ENCODE measurements at places on chromosomes 1 and 21.

DNA sequence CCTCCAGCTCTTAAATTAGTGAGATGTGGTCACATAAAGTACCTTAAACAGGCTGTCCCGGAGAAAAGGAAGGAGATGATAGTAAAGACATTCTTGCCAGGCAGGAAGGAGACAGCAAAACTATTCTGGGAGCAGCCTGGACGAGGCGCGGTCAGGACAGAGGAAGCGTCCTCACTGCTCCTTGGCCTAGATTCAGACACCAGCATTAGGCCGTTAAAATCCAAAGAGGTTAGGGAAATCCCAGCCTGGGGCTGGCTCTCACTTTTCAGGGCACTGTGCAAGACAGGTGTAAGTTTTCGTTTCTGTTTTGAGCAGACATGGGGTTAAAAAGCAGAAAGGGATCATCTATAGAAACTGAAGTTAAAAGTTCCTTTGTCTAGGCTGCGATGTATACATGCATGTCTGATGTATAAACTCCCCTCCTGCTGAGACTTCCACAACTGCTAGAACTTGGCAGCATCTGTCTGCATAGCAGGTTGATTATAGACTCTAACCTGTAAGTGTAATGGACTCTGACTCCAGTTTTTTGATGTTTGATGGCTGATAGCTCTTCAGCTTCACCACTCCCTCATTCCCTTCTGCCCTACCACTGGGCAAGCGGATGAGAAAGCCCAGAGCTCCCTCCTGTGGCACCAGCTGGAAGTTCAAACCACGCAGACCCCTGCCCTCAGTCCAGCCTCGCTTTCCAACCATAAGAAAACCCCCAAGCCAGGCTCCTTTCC lies 21.5 kb downstream of the STPG1 start:
- DNase-seq: no peak

DNA sequence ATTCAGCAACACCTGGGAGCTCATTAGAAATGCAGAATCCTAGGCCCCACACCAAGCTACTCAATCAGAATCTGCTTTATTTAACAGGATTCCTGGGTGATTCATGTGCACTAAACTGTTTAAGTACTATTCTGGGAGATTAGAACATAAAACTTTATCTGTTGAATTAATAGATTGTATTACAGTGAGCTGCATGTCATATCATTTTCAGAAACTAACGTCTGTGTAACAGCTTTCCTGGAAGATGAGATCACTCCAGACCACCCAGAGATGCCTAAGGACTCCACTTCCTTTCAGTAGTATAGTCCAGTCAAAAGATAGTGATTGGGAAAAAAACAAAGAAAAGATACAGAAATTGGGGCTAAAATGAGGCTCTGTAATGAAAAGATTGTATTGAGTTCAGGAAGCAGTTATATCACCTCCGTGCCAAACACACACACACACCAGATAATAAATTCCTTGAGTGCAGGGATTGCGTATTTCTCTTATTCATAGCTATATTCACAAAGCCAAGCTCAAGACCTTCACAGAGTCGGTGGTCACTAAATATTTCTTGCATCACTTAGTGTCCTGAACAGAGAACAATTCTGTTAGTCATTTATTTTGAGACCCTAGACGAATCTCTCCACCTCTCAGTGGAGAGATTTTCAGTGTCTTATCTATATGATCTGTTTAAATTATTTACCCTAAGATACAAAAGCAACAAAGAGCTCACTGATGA lies 178.2 kb downstream of the DSCAM start:
- no peak for DNase-seq

DNA sequence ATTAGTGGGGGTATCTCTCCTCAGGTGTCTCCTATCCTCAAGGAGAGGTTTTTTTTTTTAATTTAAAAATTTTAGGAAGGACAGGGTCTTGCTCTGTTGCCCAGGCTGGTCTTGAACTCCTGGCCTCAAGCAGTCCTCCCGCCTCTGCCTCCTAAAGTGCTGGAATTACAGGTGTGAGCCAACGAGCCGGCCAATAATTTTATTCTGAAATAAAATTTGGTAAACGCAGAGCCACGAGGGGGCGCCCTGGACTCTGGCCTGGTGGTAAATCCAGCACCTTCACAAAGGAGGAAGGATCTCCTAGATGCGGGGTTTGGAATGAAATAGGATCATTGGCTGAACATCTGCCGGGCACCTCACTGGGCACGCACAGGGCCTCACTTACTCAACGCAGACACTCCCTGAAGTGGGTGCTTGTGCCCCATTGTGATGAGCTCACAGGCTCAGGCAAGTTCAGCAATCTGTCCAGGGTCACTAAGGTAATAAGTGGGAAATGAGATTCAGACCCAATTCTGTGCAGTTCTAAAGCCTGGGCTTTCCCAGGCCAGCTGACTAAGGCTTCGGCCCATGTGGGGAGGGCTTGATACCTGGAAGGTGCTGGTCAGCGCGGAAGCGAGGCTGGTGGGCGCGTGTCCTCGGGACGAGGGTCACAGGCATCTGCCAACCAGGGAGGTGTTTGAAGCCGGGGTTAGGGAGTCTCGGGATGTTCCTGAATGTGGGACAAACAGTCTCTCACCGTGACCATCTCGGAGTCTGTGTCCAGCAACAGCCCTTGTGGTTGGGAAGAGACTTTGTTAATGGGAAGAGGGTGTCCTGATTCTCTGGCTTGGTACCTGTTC lies 32.7 kb upstream of the ETV3 start:
- DNase-seq: peak; percentile 69

DNA sequence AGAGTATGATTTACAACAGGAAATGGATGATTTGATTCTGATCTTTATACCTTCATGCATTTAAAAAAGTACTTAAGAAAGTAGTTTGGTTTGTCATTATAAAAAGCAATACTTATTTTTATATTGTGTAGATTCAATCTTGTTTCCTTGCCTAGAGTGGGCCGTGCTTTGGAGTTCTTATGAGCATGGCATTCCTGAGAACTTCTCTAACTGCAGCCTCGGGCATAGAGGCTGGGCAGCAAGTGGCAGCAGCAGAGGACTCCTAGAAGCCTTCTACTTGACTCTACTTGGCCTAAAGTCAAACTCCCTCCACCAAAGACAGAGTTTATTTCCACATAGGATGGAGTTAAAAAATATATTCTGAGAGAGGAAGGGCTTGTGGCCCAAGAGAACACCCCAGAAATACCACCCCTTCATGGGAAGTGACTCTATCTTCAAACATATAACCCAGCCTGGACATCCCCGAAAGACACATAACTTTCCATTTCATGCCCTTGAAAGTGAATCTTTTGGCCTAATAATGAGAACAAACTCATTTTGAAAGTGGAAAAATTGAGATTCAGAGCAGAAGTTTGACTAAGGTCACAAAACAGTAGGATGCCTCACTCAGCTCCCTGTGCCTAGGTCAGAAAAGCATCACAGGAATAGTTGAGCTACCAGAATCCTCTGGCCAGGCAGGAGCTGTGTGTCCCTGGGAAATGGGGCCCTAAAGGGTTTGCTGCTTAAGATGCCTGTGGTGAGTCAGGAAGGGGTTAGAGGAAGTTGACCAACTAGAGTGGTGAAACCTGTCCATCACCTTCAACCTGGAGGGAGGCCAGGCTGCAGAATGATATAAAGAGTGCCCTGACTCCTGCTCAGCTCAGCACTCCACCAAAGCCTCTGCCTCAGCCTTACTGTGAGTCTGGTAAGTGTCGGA lies at the start of gene IVL:
IVL (plus strand) TSS at position 861 of the 916 bp plus-strand sequence. CDS start 1,252 bp downstream, outside the sequence.
- no peak for DNase-seq

DNA sequence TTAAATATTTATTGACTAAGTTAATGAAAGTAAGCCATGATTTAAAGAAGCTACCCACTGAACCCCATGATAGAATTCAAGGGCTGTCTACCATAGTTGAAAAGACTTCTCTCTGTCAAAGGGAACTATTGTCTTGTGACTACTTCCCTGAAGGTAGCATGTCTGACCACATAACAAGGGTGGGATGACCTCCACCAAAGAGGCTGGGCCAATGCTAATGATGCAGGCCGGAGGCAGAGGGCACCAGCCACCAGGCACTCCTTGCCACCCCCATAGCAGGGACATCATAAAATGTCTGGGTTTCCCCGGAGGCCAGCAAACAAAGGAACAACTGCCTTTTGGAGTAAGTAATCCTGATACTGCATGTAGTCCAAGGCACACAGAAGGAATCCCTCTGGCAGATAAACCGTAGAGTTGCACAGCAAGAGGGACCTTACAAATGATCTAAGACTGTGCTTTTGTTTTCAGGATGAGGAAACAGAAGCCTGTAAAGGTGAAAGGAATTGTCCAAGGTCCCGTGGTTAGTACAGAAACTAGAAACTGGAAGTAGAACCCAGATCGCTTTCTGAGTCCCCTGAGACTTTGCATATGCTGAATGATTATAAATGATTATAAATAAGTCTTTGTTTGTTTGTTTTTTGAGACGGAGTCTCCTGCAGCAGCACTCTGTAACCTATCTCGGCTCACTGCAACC lies 33.5 kb upstream of the ITPKB start:
- no peak for DNase-seq

GRCh38 chr21:33643658-33644311 lies 1.5 kb downstream of the ITSN1 start:
- no peak for DNase-seq

DNA sequence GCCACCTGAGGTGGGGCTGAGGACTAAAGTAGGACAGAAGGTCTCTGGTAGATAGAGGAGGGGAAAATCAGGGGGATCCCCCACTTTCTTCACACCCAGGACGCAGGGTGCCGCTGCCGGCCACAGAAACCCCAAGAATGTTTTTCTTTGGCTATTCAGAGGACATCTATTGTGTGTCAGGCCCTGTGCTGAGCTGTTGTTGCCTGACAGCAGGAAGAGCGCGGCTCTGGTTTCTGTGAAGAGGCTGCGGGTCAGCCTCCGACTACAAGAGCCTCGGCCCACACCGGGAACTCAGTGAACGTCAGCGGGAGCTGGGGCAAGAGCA lies 407 bp upstream of the PIGV start:
- no peak for DNase-seq

GRCh38 chr1:175287849-175288248 lies 95.3 kb upstream of the KIAA0040 start:
- no peak for DNase-seq

GRCh38 chr1:185263292-185263691 lies 53.8 kb downstream of the IVNS1ABP start:
- DNase-seq: no peak

GRCh38 chr1:156560585-156561163 lies 11.7 kb downstream of the IQGAP3 start:
- DNase-seq: no peak

DNA sequence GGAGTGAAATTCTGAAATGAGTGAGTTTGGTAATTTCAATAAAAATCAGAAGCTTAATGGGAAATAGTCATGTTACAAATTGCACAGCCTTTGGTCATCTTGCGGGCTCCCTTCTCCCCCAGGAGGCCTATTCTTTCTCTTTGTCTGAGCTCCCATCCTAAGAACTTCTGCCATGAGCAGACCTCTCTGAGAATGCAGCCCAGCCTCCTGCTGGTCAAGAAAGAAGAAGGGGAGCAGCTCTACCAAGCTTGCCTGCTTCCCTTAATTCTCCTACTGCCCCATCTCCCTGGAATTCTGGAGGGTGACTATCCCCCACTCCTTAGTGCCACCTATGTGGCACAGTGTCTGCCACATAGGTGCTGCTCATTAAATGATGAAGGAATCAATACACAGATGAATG lies 300.7 kb upstream of the DAB1 start:
- DNase-seq: no peak

DNA sequence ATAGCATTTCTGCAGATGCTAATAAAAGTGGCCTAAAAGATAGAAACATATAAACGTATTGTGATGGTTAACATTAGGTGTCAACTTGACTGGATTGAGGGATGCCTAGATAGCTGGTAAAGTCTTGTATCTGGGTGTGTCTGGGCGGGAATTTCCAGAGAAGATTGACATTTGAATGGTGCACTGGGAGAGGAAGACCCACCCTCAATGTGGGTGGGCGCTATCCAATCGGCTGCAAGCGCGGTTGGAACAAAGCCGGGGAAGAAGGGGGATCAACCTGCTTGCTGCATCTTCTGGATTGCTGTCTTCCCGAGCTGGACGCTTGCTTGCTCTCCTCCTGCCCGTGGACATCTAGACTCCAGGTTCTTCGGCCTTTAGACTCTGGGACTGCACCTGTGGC lies 114.0 kb upstream of the ZNF644 start:
- DNase-seq: no peak

GRCh38 chr1:151705146-151705545 lies 11.5 kb downstream of the CELF3 start:
- no peak for DNase-seq

DNA sequence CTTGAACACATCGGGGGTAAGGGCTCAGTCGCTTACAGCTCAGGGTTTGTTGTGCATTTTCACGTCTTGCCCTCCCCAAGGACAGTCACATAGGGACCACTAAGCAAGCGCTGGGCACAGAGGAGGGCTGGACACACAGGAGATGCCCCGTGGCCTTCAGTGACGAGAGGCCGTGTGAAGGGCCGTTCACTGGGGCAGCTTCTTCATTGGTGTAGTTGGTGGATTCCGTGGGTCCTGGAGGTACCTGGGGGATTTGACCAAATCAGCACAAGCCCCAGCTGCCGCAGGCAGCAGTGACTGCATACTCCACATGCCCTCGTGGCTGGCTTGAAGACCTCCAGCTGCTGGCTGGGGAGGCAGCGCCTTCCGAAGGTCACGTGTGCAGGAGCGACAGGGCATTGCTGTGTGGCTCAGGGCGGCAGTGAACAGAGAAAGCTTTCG lies 100.8 kb upstream of the C1orf174 start:
- no peak for DNase-seq

DNA sequence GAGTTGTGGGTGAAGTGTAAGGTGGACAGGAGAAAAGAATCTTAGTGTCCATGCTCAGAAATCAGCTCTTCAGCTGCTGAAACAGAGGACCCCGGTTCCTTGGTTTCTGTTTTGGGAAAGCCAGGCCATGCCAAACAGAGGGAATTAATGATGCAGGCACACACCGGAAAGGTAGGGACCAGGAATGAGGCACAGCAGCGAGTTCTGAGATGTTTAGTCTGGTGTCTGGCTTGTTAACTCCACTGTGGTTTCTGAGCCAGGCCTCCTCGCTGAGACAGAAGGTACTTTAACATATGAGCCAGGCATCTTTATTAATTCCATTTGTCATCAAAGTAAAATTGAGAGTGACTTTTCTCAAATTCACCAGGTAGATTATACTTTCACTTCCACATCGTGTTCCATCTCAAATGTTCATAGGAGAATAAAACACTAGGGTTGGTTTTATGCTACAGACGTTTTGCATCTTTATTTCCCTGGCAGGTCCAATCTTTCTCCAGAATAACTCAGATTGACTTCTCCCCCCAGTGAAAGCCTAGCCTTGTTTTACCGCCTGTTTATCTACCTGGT lies 23.5 kb downstream of the LRRC8D start:
- no peak for DNase-seq

DNA sequence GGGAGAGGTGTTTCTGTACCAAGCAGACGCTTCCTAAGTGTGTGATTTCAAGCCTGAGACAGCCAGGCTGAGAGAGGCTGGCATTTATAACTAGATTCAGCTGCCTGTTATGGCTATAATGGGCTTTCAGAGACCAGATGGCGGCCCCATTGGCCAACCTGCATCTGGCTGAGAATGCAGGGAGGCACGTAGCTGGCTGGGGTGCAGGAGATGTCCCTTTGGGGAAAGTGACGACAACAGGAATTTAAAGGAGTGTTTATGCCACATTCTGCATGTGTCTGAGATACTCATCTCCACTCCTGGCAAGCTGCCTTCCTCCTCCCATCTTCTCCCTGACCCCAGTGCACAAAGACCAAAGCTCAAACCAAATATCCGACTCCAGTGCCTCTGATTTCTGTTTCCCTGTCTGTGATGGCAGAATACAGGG lies 21.3 kb upstream of the CCDC190 start:
- no peak for DNase-seq

Measured in type B pancreatic cell (in vitro differentiated cells).